ENCODE measurements at places on chromosomes 5 and 9.

DNA sequence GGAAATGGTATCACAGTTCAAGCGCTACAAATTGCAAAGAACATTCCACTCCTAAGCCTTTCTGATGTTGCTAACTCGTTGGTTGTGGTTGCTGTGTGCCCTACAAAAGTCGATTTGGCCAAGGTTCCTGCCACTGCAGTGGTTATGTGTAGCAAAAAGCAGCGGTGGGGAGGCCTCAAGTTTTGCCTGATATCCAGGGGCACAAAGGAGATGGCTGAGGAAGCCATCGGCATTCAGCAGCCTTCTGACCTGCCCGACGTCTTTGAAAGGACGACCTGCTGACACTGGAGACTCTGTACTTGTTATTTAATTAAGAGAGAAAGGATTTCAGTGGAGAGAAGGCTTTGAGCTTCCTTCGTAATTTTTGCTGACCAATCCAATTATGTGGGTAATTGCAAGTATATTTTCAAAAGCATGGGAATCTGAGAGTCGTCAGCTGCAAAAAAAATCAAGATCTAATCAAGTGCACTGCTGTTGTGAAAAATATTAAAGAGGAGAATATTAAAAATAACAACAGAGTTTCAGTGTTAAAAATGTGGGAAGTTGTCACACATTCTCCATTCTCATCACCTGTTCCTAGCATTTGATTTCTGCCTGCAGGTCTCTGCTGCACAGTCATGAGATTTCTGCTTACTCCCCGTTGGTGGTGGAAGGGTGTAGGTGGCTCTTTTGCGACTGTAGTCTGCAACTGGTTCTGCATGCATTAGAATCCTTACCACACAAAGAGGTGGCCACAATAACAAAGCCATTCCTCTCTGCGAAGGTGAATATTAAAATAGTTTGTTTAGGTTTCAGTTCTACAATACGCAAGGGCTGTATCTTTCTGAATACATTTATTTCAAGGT is 319.2 kb downstream of the IRX2 start:
- DNase-seq = no peak

- no peak for DNase-seq
These were observed 156.8 kb downstream of the SEMA5A start for GRCh38 chr5:9388941-9389674.

DNA sequence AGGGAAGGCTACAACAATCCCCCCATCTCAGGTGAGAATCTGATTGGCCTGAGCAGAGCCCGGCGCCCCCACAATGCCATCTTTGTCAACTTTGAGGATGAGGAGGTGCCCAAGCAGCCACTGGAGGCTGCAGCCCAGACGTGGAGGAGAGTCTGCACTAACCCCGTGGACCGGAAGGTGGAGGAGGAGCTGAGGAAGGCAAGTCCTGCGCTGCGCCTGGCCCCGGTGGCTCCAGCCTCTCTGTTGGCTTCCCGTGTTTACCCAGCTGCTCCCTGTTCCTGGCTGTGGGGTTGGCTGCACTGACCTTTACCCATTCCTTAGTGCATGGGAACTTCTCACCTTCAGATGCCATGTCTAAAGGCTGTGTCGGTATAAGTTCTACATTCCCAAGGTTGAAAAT is 11.0 kb upstream of the CEL start:
- DNase-seq = no peak

- DNase-seq = no peak
These were observed 242.6 kb downstream of the KIAA0825 start for GRCh38 chr5:94375801-94376200.

GRCh38 chr9:71716138-71716909 is 52.0 kb downstream of the CEMIP2 start:
- no peak for DNase-seq

DNA sequence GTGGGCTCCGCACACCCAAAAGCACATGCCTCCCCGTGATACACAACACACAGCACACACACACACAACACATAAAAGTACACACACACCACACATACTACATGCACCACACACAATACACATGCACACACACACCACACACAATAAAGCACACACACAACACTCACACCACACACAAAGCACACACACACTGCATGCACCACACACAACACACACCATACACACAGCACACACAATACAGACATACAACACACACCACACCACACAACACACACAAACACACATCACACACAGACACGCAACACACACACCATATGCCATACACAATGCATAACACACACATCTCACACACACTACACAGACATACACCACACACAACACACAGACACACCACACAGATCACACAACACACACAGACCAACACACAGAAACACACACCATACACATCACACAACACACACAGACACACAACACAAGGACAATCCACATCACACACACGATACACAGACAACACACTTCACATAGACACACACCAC is 3.4 kb upstream of the CCDC187 start:
- no peak for DNase-seq

GRCh38 chr9:132546148-132547051 is 36.0 kb upstream of the BARHL1 start:
- no peak for DNase-seq

Measured in activated T-helper 1 cell treated with anti-CD3 and anti-CD28 coated beads, Interleukin-2, amount 50 U/mL, for 16 hours (primary cell).